ENCODE measurements at places on chromosomes 2 and 18.

DNA sequence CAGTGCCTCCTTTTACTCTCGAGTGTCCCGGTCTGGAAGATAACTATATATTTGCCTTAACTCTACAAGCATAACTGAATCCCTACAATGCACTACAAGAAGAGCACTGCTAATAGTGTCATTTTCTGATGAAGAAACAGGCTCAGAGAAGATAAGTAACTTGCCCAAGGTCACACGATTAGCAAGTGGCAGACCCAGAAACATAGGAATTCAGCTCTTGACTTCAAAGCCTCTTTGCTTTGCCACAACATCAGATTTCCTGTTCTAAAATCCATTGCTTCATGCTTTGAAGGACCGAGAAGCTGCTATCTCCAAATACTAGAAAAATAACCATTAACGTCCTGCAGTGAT, 65.6 kb downstream of the HS1BP3 start:
- DNase-seq: no peak

GRCh38 chr2:100554798-100555407, 7.9 kb upstream of the PDCL3 start:
- no peak for DNase-seq

GRCh38 chr2:230077851-230078547, 9.3 kb upstream of the SLC16A14 start:
- DNase-seq: no peak

- DNase-seq: no peak
These were observed 64.0 kb downstream of the ARHGAP25 start for GRCh38 chr2:68798569-68798968.

DNA sequence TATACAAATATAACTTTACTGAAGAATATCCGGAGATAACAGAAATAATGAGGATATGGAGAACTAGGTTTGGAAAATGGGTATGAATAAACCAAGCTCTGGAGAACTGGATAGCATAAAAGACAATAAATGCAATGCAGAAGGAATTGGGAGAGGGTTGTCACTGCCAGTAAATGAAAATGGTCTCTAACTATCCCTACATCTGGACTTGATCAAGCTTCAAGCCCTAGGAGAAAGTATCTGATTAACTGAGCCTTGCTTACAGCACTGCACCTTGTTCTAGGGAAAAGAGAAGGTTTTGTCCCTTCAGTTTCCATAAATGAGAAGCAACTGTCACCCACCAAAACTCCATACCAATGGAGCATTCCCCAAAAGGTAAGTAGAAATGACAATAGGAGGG, 514.6 kb upstream of the ZEB2 start:
- no peak for DNase-seq

DNA sequence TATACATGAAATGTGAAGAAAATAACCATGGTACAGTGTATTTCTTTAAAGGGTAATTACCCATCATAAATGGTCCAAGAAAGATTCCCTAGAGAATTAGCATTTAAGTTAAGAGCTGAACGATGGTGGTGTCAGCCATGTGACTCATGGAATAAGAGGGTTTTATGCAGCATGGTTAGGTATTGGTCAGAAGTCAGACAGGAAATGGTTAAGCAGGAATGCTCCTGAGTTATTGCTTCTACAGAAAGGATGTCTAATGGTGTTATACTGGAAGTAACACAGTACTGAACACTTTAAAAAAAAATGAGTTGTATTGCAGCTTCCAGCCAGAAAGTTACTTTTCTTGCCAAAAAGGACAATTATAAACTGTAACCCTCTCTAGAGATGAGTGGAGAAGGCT, 72.7 kb upstream of the UBE2E3 start:
- DNase-seq: no peak

GRCh38 chr2:74026687-74027241, 42.1 kb downstream of the TET3 start:
- no peak for DNase-seq

DNA sequence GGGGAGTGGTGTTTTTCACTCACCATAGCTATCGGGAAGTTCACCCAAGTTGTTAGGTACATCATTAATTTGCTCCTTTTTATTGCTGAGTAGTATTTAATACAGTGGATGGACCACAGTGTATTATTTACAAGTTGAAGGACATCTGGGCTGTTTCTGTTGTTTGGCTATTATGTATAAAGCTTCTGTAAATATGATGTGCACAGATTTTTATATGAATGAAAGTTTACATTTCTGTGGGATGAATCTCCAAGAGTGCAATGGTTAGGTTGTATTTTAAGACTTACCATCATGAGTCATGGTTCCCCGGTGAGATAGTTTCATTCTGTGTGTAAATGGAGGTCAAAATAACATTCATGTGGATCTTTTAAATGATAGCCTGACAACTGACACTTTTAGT, 337.4 kb downstream of the PTPRM start:
- no peak for DNase-seq
